Putamen (tissue), 1 donor: ENCODE measurements at places on chromosomes 7 and 10.

- no peak for DNase-seq
Measured at GRCh38 chr10:61846370-61847031, 55.0 kb upstream of the ARID5B start.

DNA sequence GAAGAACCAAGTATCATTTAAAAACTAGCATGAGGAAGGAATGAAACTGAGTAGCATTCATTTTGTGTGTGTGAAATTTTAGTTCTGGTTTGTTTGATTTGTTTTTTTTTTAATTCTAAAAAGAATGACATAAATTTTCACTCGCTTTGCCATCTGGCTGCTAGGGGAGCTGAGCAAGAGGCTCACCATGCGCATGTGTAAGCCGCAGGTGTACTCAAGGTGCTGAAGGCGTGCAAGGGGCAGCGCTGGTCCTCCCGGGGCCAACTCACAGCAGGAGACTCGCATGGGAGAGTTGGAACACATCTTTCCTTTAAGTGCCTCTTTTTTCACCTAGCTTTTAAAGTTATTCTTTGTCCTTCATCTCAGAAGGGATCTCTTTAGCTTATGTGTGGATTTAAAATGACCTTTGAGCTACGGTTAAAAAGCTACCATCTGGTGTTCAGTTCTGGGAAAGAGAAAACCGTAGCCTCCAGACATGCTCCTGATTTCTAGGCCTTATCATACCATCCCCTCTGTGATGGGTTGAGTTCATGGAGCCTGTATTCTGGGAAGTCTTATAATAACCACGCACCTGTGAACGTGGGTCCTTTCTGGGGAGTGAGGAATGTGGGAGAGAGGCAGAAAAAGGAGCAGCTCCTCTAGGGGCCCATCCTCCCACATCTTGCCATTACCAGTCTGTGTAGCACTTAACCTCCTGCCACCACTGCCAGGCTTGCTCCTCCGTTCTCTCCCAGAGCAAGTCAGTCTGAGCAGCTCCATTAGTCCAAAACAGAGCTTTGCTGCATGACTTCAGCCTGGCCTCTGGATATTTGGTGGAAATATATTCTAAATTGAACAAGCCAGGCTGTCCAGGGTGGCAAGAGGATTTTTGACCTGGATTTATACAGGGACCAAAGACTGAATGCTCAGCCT lies 61.9 kb downstream of the KLHDC10 start:
- DNase-seq, result no peak

- no peak for DNase-seq
Measured at GRCh38 chr7:91151916-91152315, 112.3 kb upstream of the FZD1 start.

- peak; percentile 84 for DNase-seq
Measured at GRCh38 chr10:6211671-6212635, 9.2 kb downstream of the PFKFB3 start.
